ENCODE measurements at places on chromosomes 6 and 20.

DNA sequence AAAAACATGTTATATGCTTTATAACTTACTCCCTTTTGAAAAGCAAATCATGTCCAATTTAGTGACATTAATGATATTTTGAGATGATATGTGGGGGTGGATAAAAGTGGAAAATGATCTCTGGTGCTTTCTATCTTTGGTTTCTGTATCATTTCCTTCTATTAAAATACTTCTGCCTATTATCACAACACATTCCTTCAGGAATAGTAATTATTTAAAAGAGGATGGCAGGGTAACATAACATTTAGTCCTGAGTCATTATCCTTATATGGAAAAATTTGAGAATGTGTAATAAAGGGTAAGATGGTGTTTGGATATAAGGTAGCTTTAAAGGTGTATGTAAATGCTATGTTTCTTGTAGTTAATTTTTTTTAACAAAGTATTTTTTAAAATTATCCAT is 657.7 kb downstream of the PHF3 start:
- DNase-seq: no peak

GRCh38 chr20:6828794-6829423 is 61.4 kb downstream of the BMP2 start:
- peak; percentile 34 for DNase-seq

GRCh38 chr6:166201878-166202277 is 34.2 kb upstream of the TBXT start:
- DNase-seq: no peak

DNA sequence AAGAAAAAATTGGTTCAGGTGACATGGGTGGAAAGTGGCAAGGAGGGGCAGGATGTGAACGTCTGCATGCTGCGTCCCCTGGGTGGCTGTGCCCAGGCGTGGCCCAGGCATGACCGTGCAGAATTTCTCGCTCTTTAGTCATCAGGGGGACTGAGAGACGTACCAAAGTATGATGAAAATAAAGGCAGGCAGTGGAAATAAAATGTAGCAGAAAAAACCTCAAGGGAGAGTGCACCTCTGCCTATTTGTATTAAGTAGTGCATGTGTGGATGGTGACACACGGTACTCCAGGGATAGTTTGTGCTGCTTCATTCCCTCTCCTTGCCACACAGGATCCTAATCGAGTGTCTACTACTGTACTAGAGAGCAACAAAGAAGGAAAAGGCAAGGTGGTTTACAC is 81.1 kb downstream of the ATP9A start:
- DNase-seq: peak; percentile 20

- no peak for DNase-seq
Observed at GRCh38 chr6:170289180-170289931, 1.5 kb downstream of the DLL1 start.

- DNase-seq: no peak
Observed at GRCh38 chr6:127110712-127111111, 7.8 kb upstream of the RSPO3 start.

- DNase-seq: no peak
Observed at GRCh38 chr6:100229512-100229911, 235.2 kb downstream of the SIM1 start.

GRCh38 chr6:126955621-126956020 is 162.8 kb upstream of the RSPO3 start:
- DNase-seq: no peak

- DNase-seq: no peak
Observed at GRCh38 chr6:39197521-39197920, 31.8 kb downstream of the KCNK5 start.

DNA sequence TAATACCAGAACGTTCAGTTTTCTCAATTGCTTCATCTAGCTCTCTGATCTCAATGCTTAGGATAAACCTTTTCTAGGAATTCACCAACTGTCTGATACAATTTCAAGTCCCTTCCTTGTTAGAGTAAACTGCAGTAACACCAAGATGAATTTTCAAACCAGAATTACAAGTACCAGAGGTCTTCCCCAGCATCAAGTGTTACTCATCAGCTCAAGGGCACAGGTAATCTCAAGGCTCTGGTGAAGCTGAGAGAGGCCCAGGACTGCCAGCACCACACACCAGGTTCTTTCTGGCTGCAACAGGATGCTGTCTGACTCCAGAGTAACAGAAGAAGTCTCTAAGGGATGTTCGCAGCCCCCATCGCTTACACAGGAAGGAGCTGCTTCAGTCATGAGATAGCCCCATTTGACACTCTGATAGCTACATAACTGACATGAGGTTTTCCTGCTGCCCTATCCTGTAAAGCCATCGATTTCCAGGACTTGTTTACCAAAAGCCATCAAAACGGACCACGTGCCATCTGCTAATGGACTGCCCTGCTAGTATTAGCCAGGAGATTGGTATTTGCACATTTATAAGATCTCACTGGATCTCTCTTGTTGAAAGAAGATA is 549.4 kb downstream of the UTRN start:
- DNase-seq: no peak

- DNase-seq: no peak
Observed at GRCh38 chr20:31390490-31390889, at the start of gene DEFB119. TSS of gene DEFB119 (minus strand) at chr20:31390590. CDS start at chr20:31390483, 107 bp downstream.

GRCh38 chr6:1553562-1554083 is 56.1 kb upstream of the FOXC1 start:
- no peak for DNase-seq

DNA sequence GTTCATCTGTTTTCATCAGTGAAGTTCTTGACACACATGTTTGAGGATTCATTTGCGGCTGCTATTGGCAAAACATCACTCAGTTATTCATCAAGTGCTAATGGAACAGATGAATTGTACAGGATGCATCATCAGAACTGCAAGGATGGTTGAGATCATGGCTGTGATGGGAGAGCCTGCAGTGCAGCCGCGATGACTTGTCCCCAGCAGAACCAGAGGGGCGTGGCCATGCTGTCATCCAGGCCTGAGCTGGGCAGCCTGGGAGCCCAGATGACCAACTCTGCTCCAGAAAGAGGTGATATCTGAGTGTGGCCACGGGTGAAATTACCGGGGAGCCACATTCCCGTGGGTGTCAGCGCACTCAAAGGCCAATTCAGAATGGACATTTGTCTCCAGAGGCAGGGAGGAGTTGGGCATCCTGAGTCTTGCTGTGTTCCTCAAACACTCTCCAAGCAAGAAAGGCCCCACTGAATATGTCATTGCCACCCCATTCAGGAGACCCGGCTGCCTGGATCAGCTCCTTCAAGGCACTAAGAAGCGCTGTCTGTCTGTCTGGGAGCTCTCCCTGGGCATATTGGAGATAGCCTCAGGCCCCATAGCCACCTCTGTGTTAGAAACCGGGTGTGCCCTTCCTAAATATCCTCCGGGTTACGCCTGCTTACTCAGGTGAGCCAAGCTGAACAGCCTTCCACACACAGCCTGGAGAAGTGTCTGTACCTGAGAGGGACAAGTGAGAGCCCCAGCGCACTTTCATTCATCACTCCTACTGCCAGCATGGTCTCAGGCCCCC is 66.7 kb downstream of the SYNDIG1 start:
- no peak for DNase-seq

DNA sequence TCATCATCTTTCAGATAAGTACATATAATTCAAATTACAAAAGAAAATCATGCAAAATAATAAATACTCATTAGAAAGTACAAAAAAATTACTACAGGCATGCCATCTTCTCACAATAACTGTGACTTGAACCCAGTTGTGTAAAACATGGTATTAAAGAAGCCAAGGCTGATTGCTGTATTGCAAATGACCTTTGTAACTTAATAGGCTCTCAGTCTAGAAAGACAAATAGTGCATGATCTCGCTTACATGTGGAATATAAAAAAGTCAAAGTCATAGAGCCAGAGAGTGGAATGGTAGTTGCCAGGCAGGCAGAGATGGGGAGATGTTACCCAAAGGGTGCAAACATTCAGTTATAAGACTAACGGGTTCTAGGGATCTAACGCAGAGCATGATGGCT is 626.1 kb downstream of the COL12A1 start:
- no peak for DNase-seq

DNA sequence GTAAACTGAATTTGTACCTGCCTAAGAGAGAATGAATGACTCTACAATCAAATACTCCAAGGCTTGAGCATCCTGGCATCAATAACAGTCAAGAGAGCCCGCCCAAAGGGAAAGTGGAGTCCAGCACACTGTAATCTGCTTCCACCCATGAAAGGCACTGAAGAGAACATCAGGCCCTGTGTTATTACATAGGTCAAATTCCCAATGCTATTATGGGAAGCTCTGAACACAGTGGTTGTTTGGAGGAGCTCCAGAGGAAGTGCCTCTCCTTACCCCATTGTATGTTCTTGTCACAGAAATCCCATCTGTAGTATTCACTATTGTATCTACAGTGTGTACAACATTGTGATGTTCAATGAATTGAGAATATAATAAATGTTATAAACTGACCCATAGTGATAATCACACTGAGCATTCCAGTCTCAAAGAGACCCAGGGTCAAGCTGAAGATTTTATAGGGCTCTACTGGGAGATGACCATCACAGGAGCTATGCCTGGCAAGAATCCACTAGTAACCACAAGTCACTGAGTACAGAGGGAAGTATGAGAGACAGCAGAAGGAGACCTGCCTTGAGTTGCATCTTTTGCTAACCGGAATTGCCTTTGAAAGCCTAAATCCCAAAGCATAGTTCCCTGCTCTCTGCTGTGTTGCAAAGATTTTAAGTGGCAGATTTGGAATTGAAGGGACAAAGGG is 446.7 kb downstream of the GJA1 start:
- DNase-seq: peak; percentile 82

DNA sequence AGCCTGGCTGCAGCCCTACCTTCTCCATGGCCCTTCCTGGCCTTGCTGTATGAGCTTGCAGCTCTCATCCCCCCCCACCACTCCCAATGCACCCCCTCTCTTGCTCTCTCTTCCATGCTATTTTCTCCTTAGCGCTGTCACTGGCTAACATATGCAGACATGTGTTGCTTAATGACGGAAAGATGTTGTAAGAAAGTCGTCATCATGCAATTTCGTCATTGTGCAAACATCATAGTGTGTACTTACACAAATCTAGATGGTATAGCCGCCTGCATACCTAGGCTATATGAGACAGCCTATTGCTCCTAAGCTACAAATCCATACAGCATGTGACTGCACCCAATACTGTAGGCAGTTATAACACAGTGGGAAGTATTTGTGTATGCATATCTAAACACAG is 27.0 kb downstream of the ANGPT4 start:
- no peak for DNase-seq

DNA sequence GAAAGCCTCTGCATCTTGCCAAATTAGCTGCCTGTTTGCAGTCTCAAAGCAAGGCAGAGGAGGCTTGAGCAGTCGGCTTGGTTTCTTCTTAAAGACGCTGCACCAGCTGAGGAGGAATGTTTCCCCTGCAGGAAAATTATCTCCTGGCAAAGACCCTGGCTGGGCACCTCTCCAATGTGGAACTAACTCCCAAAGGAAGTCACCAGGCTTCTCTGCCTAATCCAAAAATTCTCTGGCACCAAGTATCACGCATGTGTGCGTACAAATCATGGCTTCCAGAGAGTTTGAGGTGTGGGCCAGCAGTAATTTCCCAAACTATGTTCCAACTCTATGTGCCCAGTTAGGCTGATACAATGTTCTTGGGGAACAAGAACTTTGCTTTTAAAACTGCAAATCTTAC is 176.2 kb downstream of the KIF16B start:
- DNase-seq: peak; percentile 53

DNA sequence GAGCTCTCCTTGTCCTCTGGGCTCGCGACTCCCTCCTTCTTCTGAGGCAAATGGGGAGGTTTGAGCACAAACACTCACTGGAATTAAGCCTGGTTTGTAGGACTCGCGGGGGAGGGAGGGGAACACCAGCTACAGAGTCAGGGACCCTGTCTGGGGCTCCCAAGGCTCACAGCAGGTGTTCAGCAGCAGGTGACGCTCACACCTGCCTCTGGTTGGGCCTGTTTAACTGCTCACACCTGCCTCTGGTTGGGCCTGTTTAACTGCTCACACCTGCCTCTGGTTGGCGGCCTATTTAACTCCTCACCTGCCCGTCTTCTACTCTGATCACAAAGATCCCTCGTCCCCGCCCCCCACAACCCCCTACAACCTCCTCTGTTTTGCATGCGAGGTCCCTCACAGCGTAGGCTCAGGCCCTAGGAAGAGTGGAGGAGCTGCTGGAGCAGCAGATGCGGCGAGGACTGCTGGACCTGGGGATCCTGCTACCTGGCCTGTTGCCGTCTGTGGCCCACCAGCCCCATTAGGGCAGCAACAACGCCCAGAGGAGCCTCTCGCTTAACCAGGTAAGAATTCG is 181.9 kb downstream of the ERMARD start:
- no peak for DNase-seq

- DNase-seq: no peak
Observed at GRCh38 chr6:156825475-156825874, 48.3 kb downstream of the ARID1B start.

DNA sequence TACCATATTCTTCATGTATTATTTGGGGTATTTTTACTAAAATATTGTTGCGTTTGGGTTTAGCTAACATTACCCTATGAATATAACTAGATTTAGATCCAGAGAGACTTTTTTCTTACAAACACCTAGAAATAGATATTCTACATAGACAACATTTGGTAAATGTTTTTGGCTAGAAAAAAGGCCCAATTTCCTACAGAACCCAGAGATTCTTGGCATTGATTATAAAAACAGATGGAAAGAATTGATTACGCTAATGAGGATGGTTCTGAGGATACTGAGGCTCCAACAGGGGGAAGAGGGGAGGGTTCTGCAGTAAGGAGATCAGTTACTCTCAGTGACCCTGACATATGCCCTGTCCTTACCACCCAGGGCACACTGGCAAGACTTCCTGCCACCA is 123.2 kb downstream of the IPCEF1 start:
- no peak for DNase-seq

DNA sequence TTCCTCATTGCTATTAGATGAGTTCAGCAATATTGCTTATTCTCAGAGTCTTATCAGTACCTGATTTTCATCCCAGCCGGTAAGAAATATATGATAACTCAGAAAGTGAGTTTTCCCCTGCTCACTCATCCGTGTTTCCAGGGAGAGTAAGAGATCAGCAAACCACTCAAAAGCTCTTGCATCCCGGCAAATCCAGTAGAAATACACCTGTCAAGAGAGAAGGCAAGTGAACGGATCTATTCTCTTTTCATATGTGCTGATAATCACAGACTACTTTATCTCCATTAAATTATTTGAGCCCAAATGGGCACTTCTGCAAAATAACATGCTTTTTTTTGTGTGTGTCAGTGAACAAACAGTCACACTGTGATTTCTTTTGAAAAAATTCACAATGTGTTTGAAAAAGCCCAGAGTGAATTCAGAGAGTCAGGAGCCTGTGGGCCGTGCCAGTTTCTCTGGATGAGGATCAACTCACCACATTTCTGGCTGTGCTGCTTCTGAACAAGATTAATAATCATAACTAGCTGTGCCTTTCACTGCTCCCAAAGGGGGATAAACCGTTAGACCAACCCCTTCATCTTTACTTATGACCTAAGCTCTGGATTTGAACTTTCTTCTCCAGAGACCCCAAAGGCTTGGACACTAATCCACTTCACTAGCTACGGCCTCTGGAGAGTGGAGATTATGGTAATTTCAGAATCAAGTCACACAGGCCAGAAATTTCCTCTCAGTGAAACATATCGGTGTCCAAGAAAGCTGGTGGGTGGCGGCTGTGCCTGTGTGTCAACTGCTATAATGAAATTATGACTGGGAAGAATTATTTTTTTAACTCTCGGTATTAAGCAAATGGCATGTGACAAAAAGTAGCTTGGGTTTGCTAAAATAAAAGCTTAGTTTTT is 44.2 kb downstream of the NOX3 start:
- DNase-seq: no peak
